Cardiac ventricle fibroblast (primary cell): ENCODE measurements at places on chromosomes 12 and 14. TPM values are rescaled to one million over a fixed set of nuclear protein-coding genes. Genes with fewer than 3 reads are reported as not detected.

The TMPRSS12 gene
- total RNA-seq: not detected in 2 replicates

The TAS2R13 gene
- 0.15 and 0.37 TPM in 2 replicates for total RNA-seq

The TEX52 gene
- total RNA-seq: not detected in 2 replicates

The KCNH5 gene
- total RNA-seq: not detected in 2 replicates

The CMKLR1 gene
- total RNA-seq: 0.50 and 1.7 TPM in 2 replicates

The KSR2 gene
- total RNA-seq: not detected in 2 replicates

The CLBA1 gene
- total RNA-seq: 3.1 and 6.6 TPM in 2 replicates

The KMT2D gene
- total RNA-seq: 41.7 and 57.0 TPM in 2 replicates

The ADGRD1 gene
- 0.44 and 1.1 TPM in 2 replicates for total RNA-seq

The CLEC14A gene
- total RNA-seq: 57.4 and 60.1 TPM in 2 replicates

The TMTC1 gene
- total RNA-seq: 65.7 and 67.4 TPM in 2 replicates

The NRL gene
- 0.73 and 0.75 TPM in 2 replicates for total RNA-seq

The LTA4H gene
- total RNA-seq: 74.5 and 75.1 TPM in 2 replicates

The BBOF1 gene
- 5.8 and 6.2 TPM in 2 replicates for total RNA-seq

The LALBA gene
- total RNA-seq: not detected in 2 replicates

The WSCD2 gene
- total RNA-seq: not detected in 2 replicates

The PAX9 gene
- not detected in 2 replicates for total RNA-seq

The LIN7A gene
- 7.1 and 14.1 TPM in 2 replicates for total RNA-seq

The TMEM253 gene
- total RNA-seq: not detected in 2 replicates

The IAPP gene
- not detected in 2 replicates for total RNA-seq

The SERPINA5 gene
- 0.19 and 0.44 TPM in 2 replicates for total RNA-seq

The LRRC10 gene
- not detected in 2 replicates for total RNA-seq

The SIX1 gene
- 0.12 and 0.20 TPM in 2 replicates for total RNA-seq

The KRT82 gene
- total RNA-seq: not detected in 2 replicates

The MAPKAPK5 gene
- 22.2 and 29.2 TPM in 2 replicates for total RNA-seq
